ENCODE measurements at places on chromosomes 11 and 22.

- DNase-seq, result no peak
Observed at GRCh38 chr22:20834206-20834605, 24.4 kb downstream of the PI4KA start.

- DNase-seq, result no peak
Observed at GRCh38 chr11:87954476-87954875, 220.8 kb downstream of the RAB38 start.

DNA sequence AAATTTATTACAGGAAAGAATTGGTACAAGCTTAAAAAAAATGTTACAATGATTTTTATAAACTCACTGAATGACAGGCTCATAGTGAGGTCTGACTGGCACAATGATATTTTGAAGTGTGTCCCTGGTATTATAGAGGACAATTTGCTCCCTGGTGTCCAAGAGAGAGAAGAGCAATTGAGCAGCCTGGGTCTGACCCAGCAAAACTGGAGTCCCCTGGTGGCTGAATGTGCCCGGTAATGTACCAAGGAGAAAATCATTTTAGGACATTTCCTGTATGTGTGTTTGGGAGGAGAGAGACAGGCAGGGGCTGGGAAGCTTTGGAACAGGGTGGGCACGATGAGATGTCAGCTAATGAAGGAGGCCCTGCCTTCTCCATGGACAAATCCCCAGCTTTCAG is 125.3 kb downstream of the APOL5 start:
- peak; percentile 67 for DNase-seq

DNA sequence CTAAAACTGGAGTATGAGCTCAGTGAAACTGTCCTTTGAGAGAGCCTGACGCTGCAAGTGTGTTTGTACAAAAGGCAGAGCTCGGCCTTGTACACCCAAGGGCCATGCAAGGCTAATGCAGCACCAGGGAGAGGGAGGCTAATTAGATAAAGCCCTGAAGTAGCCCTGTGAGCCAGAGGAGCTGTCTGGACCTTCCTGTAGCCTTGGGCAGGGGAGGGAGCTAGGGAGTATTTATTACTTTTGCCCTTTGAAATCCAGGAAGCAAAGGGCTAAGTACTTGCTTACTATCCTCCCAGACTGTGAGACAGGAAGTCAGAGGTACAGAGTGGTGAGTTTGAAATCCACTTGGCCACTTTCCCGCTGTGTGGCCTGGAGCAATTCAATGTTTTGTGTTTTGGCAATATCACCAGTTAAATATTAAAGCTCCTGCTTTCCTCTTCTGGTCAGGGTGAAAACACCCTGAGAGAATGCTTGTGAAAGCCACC is 10.2 kb upstream of the LDHA start:
- peak; percentile 75 for DNase-seq

- DNase-seq, result no peak
Observed at GRCh38 chr22:36881504-36882245, 20.9 kb downstream of the NCF4 start.

DNA sequence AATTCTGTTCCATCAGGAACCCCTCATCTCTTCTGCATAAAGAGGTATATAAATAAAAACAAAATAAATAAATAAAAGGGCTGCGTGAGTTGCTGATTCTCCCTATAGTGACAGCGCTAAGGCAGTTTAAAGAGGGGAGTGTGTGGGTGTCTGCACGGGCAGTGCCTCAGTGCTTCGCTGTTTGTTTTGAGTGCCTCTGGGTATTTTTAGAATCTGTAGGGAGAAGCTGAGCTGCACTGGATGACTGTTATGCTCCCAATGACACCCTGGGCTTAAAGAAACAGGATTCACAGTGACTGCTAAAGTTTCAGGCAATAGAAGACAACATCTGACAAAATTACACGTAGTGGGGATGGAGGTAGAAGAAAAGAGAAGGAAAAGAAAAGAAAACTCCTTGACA is 38.8 kb downstream of the SLC1A2 start:
- DNase-seq, result no peak
